Lung (tissue), 17 donors: ENCODE measurements at places on chromosomes 3 and 15. TPM values are rescaled to one million over a fixed set of nuclear protein-coding genes. Genes with fewer than 3 reads are reported as not detected.

Gene PRR23A
- not detected for total RNA-seq

Gene CA12
- total RNA-seq, result 8.5 TPM

Gene ARHGAP31
- 58.5 TPM for total RNA-seq

- no peaks in the 10 kb centered on the region for H3K36me3 ChIP-seq
- no peak overlapping the region for H3K27ac ChIP-seq
- no peaks in the 10 kb centered on the region for H3K4me1 ChIP-seq
- DNase-seq, result no peak
Observed at GRCh38 chr3:15361494-15362214, 29.3 kb upstream of the SH3BP5 start.

- H3K27me3 ChIP-seq, result no peaks in the 10 kb centered on the region
- no peak overlapping the region for H3K4me3 ChIP-seq
- no peak overlapping the region for H3K27ac ChIP-seq
- peaks cover 9% of the 10 kb centered on the region for H3K4me1 ChIP-seq
Observed at GRCh38 chr3:49001155-49001554, 6.0 kb upstream of the WDR6 start.

DNA sequence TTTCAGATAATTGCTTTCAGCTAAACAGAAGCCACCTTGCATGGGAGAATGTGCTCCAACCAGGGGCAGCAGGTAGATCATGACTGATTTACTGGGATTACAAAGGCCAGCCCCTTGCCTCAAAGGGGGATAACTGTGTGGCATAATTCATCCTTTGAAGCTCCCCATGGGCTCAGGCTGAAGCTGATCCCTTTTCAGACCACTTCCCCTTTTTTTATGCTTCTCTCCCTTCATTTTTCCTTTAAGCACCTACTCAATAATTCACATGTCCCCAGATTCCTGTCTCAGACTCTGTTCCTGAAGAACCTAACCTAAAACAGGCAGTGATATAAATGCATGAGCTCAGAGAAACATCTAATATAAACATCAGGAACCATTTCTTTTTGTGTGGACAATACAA is 8.2 kb upstream of the MYRIP start:
- peaks cover 3% of the 10 kb centered on the region for H3K27me3 ChIP-seq
- DNase-seq, result no peak
- H3K27ac ChIP-seq, result no peak overlapping the region
- no peaks in the 10 kb centered on the region for H3K4me1 ChIP-seq
- H3K4me3 ChIP-seq, result no peak overlapping the region
- H3K36me3 ChIP-seq, result no peaks in the 10 kb centered on the region

DNA sequence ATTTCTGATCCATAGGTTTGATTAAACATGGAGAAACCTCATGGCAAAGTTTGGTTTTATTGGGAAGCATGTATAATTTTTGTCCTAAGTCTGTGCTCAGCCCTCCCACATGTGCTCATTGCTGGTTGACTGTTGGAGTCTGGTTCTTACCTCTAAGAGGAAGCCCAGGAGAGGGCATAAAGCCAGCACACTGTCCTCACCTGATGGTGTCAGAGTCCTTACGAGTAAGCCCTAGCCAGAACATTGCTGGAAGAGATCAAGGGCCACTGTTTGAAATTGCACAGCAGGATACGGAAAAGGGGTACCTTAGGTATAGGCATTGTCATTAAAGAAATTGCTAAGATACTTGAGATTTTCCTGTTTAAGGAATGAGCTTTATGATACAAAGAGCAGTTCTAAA is 21.3 kb downstream of the MLH1 start:
- H3K36me3 ChIP-seq, result peaks cover 32% of the 10 kb centered on the region
- no peaks in the 10 kb centered on the region for H3K27me3 ChIP-seq
- no peak overlapping the region for H3K4me3 ChIP-seq
- no peak for DNase-seq
- no peaks in the 10 kb centered on the region for H3K4me1 ChIP-seq

- no peaks in the 10 kb centered on the region for H3K4me1 ChIP-seq
- H3K27ac ChIP-seq, result no peak overlapping the region
- no peaks in the 10 kb centered on the region for H3K36me3 ChIP-seq
Observed at GRCh38 chr15:49855917-49856637, 235.2 kb downstream of the DTWD1 start.

DNA sequence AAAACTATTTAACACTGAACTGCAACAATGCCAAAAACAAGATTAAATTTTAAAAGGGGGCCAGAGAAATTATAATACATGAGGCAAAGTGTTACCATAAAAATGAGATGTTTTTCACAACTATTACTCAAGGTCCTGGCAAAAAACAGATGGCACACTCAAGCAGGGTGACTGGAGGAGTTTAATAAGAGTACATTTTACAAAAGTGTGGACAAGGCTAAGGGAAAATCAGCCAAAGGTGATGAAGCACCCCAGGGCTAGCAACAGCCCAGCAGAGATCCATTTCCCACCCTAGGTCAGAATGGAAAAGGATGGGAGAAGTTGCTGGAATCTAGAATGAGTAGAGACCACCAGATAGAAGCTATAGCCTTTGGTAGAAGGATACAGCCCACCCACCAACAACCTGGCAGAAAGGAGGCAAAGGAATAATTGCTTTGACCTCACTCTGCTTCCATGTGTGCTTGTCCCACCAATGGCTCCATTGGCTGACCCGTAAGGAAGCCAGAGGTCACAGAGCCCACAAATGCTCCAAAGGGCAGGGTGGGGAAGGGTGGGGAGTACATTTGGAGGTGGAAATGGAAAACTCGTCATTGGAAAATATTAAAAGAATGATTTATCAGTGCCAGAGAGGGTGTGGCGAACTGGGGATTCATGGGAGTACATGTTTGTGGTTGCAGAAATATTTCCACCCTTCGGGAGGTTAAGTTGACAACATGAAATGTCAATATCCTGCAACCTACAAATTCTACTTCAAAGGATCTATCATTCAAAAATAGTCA is 161.0 kb upstream of the UBE2E2 start:
- no peaks in the 10 kb centered on the region for H3K4me1 ChIP-seq
- no peaks in the 10 kb centered on the region for H3K36me3 ChIP-seq
- H3K27me3 ChIP-seq, result no peaks in the 10 kb centered on the region
- DNase-seq, result no peak
- no peak overlapping the region for H3K27ac ChIP-seq

DNA sequence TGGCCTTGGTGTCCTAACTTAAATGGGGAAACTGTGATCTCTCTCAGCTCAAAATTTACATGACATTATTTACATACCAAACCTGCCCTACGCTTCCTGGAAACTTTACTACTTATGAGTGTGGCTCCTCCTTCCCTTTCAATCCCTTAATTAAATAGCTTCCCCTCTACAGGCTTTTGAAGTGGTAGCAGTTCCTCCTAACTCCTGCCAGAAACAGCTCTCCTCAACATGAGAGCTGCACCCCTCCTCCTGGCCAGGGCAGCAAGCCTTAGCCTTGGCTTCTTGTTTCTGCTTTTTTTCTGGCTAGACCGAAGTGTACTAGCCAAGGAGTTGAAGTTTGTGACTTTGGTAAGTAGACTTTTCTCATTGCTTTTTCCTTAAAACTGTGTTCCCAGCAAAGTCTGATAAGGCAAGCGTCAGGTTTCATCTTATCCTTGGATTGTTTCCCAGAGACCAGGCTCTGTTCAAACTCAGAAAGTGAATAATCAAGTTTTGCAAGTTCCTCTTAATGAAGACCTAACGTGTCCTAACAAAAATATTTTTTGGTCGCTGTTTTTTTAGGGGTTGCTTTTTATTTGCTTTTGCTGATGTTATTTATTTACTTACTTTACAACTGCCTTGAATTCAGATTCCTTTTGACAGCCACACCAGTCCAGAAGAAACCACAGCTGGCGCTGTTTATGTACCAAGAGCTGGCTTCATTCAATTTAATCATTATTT is at the start of gene ACP3:
ACP3 (plus strand) TSS at position 179 of the 720 bp plus-strand sequence; CDS start at position 229, 50 bp downstream.
- no peaks in the 10 kb centered on the region for H3K36me3 ChIP-seq
- peak within 1 kb of the TSS; percentile 62 for H3K27ac ChIP-seq
- no peaks in the 10 kb centered on the region for H3K27me3 ChIP-seq
- no peaks in the 10 kb centered on the region for H3K4me1 ChIP-seq

GRCh38 chr3:3087279-3087678 is 22.9 kb downstream of the IL5RA start:
- H3K36me3 ChIP-seq, result no peaks in the 10 kb centered on the region
- H3K27ac ChIP-seq, result no peak overlapping the region
- no peak overlapping the region for H3K4me3 ChIP-seq
- DNase-seq, result no peak
- H3K27me3 ChIP-seq, result no peaks in the 10 kb centered on the region

DNA sequence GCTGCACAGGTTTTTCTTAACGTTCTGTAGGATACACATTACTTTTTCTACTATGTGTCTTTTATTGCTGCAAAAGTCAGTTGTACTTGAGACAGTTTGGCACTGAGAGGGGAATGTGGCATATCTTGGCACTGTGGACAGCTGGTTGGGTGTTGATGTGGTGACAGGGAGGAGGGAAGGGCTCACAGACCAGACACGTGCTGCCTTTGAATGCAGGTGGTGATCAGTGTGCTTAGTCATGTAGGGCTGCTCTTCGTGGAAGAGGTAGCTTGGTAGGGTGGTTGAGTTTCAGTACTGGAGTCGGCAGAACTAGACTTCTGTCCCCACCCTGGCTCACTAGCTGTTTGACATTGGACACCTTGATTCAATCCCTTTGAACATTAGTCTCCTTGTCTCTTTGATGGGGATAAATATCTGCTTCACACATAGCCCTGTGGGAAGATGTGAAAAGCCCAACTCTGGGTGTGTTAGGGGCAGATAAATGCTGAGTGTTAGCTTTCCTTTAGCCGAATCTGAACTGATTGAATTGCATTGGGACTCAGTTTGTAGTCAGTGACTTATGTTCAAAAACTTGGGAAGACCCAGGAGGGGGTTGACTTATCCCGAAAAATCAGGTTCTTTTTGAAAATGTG is 108.4 kb downstream of the PTPRG start:
- no peak overlapping the region for H3K27ac ChIP-seq
- no peak for DNase-seq
- no peaks in the 10 kb centered on the region for H3K27me3 ChIP-seq
- H3K4me1 ChIP-seq, result no peaks in the 10 kb centered on the region
- no peaks in the 10 kb centered on the region for H3K36me3 ChIP-seq
- no peak overlapping the region for H3K4me3 ChIP-seq

DNA sequence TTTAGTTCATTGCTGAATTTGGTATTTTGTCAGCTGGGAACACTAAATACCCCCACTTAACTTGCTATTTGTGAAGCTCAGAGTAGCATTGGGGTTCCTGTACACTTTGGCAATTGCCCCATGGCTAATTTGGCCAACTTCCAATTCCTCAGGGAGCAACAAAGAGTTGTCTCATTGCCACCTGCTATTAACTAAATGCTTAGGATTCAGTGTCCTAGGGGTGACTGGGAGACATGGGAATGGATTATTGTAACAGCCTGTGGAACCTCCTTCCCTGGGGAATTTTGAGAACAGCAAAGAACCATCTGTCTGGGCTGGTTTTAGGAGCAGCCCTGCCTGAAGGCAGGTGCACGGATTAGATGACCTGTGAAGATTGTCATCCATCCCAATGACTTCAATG is 437.4 kb upstream of the TPRG1 start:
- no peaks in the 10 kb centered on the region for H3K4me1 ChIP-seq
- no peak for DNase-seq
- no peaks in the 10 kb centered on the region for H3K36me3 ChIP-seq
- H3K27me3 ChIP-seq, result no peaks in the 10 kb centered on the region
- H3K4me3 ChIP-seq, result no peak overlapping the region
- H3K27ac ChIP-seq, result no peak overlapping the region

GRCh38 chr3:66383023-66383422 is 117.8 kb downstream of the LRIG1 start:
- H3K36me3 ChIP-seq, result peaks cover 62% of the 10 kb centered on the region
- H3K27ac ChIP-seq, result no peak overlapping the region
- no peaks in the 10 kb centered on the region for H3K27me3 ChIP-seq
- no peak for DNase-seq
- no peaks in the 10 kb centered on the region for H3K4me1 ChIP-seq
- no peak overlapping the region for H3K4me3 ChIP-seq

DNA sequence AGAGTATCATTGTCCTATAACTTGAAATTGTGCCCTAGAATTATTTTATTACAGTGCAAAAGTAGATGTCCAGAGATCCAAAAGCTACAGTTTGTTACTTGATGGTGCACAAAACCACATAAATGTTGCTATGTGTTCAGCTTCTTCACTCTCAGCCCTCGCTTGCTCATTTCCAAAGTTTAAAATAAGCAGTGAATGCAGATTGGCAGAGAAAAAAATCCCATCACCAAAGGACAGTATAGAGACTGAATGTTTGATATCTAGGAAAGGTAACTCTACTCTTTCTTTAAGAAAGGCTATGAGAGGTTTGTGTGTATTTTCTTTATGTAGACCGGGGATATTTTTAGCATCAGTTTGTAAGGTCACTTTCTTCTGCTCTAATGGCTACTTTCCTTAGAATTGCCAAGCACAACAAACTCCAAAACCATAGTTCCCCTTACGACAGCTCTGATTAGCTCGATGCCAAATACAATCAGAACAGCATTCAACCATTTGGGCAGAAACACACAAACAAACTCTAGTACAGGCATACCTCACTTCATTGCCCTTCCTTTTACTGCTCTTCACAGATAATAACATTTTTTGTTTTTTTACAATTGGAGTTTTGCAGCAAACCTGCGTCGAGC is 164.1 kb upstream of the CCDC54 start:
- no peak overlapping the region for H3K4me3 ChIP-seq
- DNase-seq, result peak; percentile 69
- no peaks in the 10 kb centered on the region for H3K27me3 ChIP-seq
- no peaks in the 10 kb centered on the region for H3K36me3 ChIP-seq

GRCh38 chr3:38085311-38085942 is 46.4 kb downstream of the DLEC1 start:
- no peaks in the 10 kb centered on the region for H3K4me1 ChIP-seq
- no peaks in the 10 kb centered on the region for H3K27me3 ChIP-seq
- no peak overlapping the region for H3K4me3 ChIP-seq
- peaks cover 3% of the 10 kb centered on the region for H3K36me3 ChIP-seq
- no peak for DNase-seq
- H3K27ac ChIP-seq, result no peak overlapping the region
